Mesothelial cell of epicardium (in vitro differentiated cells): ENCODE measurements at places on chromosomes 1 and 21.
A peak's percentile ranks its signal among the peaks of the same experiment; 100 is the strongest.

DNA sequence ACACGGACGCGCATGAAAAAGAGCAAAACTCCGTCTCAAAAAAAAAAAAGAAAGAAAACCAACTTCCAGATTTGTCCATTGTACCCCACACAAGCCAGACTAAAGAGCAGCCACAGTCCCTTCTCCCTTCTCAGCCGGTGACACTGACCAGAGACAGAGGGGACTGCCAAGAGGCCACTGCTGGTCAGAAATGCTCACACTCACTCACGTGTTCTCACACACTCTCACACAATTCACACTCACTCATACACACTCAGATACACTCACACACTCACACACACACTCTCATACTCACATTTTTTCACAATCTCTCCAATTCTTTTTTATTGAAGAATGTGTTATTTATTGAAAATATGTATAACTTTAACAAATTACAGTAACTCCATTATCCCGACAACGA, 90.8 kb upstream of the RAB4A start:
- DNase-seq: no peak

GRCh38 chr1:182317611-182318161, 73.9 kb downstream of the GLUL start:
- no peak for DNase-seq

GRCh38 chr1:246151796-246152434, 355.2 kb downstream of the SMYD3 start:
- DNase-seq: no peak

- DNase-seq: no peak
Measured at GRCh38 chr1:151693057-151693651, 23.4 kb downstream of the CELF3 start.

GRCh38 chr1:43799656-43800635, 92.6 kb downstream of the ST3GAL3 start:
- DNase-seq: no peak

DNA sequence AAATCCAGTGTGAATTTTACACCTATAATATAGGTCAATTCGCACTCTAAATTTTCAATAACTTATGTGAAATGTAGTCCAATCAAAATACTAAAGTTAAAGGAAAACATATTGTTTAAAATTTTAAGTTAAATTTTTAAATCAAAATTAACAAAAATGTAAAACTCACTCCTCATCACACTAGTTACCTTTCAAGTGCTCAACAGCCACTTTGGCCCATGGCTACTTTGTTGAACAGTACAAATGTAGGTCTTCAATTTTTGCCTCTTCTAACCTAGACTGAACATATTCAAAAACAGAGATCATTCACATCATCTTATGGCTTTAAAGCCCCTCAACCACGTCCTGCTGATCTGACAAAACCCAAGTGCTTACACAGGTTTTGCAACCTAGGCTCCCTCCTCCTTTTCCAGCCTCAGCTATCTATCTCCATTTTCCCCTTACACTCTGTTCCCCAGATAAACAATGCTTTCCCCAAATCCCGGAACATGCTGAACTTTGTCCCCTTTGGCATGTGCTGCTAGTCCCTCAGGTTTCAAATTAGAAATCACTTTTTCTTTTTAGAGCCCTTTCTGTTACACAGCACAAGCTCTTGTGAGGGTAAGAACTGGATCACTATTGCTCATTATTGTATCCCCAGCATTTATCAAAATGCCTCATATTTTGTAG, 110.6 kb downstream of the AKT3 start:
- DNase-seq: no peak

DNA sequence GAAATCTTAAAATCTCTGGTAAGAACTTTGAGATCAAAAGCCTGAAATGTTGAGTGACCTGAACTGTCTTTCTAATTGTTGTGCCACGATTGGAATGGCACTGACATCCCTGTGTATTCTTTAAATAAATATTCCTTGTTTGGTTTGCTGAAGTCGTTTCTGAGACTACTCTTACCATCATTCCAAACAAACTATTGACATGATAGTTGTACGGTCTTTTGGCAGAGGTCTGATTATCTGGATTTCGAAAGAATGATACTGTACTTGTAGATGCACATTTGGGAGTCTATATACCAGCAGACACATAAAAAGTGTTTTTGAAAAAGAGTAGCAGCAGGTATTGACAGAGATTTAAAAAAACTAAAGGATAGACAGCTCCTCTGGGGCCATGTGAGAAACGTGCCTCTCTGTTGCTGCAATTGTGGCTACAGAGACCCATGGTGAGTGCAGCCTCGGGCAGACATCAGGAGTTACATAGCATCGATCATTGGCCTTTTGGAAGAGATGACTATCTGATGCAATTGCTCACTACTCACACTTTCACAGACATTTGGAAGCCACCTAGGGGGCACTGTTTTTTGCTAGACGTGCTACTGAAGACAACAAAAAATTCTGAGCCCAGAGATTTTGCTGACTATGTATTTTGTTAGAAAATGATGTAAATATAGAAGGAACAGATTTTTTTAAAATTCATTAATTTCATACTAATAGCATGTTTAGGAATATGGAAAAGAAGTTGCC, 464.5 kb downstream of the KCNT2 start:
- no peak for DNase-seq

- DNase-seq: no peak
Measured at GRCh38 chr1:179082999-179083335, 1.1 kb downstream of the TOR3A start.

GRCh38 chr21:22898051-22898665, 1899.9 kb downstream of the NCAM2 start:
- DNase-seq: no peak

DNA sequence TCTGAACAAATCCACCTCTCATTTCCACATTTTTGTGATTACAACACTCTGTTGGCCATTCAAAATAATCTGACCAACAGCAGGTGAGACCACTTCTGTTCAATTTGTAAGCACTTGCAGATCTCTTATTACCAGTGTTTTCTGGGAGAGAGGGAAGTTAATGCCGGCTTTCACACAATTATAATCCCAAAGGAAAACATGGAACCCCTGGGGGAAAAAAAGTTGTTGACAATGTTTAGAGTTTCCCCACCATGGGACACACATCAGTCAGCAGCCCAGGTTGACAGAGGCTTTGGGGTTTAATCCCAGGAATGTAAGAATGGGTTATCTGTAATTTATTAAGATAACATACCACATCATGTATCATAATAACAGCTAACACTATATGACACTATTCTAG, 68.4 kb upstream of the TNFSF4 start:
- no peak for DNase-seq

GRCh38 chr1:101122452-101123166, 97.0 kb upstream of the DPH5 start:
- no peak for DNase-seq

- no peak for DNase-seq
Measured at GRCh38 chr1:202151045-202151444, 6.5 kb upstream of the ARL8A start.

DNA sequence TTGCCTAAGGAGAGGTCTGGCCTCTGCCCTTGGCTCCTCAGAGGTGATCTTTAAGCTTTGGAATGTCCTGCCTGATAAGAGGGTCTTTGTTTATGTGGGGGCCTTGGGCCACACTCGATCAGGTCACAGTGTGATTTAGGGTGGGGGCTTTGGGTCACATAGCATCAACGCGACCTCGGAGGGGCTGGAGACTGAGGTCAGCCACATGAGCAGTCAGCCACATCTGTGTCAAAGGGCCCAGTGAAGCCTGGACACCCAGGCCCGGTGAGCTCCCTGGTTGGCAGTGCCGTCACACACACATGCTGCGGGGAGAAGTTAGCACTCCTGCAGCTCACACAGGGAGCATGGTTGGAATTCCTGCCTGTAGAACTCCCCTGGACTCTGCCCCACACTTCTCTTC, 345.0 kb downstream of the NPHP4 start:
- DNase-seq: no peak

DNA sequence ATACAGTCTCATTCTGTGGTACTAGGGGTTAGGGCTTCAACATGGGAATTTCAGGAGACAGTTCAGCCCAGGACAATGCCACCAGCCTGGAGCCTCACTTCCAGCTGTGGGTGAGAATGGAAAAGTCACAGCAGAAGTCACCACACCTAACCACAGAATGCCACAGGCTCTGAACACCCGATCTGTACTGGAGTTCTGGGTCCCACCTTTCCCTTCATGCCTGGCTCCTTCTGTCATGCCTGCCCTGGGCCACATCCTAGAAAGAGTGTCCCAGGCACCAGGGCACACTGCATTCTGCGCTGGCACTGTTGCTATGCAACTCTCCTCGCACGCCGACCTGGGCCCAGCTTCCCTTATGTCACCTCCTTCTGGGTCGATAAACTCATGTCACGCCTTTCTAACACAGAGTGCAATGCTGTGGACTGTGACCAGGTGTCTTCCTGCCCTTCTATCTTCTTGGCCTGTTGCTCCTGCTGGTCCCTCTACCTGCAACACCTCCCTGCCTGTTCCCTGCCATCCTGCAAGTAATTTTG, 21.2 kb downstream of the RCSD1 start:
- no peak for DNase-seq

GRCh38 chr1:32398401-32398800, 4.2 kb upstream of the BSDC1 start:
- no peak for DNase-seq

GRCh38 chr1:44294588-44295007, 60.5 kb downstream of the ERI3 start:
- DNase-seq: no peak

DNA sequence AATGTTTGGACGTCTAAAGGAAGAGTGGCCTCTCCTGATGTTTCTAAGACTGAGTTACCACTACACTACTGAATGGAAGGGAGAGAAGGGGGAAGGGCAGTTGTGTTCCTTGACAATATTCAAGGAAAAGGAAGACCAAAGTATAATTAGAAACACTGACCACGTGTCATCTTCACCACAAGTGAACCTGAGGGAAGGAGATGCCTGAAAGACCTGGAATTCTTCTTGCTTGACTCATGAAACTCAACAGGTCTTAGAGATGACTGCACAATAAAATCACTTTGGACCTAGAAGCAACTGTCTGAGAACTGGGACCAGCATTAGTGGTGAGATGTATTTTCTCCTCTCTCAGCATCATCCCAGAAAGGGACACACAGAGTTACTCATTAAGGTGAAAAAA, 56.7 kb downstream of the PTPN14 start:
- DNase-seq: no peak

DNA sequence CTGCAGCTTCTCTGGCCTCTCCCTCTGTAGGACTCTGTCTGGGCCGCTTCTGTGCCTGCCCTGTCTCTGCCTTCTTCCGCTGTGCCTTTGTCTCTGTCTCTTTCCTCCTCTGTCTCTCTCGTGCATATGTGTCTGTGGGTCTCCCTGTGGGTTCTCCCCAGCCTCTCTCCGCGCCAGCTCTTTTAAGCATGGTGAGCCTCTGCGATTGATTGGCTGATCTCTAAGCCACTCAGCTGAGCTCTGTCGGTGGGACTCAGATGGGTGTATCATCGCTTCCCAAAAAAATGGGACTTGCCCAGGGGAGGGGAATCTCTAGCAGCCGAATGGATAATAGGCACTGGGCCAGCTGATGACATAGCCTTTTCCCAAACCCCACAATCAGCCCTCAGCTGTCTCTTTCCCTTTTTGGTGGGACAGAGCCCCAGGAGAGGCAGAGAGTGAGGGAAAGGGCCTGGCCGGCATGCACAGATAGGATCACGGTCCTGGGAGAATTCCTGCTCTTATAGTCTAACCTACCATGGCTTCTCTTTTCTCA, at the start of gene ADAMTS4:
Gene ADAMTS4, minus strand, starts transcription at position 158 of the 535 bp plus-strand sequence. CDS start 427 bp downstream, outside the sequence.
- DNase-seq: no peak

- DNase-seq: no peak
Measured at GRCh38 chr1:224393294-224393693, 36.6 kb downstream of the CNIH4 start.

DNA sequence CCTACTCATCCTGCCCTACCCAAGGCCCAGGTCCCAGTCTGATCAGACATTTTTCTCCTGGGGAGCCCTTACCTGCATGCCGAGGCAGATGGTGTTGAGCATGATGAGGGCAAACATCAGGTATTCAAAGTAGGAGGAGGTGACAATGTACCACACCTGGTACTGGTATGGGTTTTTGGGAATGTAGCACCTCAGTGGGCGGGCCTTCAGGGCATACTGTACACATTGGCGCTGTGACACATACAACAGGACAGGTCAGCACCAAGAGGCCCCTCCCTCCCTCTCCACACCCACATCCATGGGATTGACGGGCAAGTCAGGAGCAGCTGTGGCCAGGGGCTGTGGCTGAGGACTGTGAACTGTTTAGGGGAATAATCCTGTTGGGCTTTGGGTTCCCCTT, 37.1 kb upstream of the KIF21B start:
- no peak for DNase-seq

DNA sequence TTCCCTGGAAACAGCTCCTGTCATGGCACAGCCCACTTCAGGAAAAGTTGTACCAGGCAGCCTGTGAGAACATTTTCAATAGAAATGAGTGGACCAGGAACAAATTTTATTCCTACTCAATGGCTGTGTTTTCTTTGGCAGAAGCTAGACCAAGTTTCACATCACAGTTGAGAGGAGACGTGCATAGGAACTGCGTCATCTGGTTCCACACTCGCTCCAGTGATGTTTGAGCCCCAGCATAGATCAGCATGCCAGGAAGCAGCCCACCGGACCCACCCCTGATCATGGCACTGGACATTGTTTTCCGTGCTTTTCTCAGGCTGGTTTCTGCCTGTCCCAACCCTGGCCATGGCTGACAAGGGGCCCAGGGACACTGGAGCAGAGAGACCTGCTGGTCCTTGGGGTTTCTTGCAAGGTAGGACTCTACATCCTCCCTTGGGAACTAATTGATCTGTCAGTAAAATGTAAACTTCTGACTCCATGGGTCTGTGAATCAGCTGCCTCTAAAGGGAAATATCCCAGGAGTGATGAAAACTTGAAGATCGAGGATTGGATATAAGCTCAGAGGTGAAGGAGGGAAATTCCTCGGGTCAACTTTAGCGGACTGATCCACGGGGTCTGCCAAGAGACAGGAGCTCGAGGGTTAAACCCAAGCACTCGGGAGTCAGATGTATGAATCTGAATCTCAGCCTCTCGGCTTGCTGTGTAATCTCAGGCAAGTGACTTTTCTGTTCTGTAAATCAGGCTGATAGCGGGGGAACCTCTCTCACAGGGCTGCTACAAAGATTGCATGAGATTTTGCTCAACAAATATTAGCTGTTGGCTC, 35.7 kb downstream of the NEK2 start:
- no peak for DNase-seq

DNA sequence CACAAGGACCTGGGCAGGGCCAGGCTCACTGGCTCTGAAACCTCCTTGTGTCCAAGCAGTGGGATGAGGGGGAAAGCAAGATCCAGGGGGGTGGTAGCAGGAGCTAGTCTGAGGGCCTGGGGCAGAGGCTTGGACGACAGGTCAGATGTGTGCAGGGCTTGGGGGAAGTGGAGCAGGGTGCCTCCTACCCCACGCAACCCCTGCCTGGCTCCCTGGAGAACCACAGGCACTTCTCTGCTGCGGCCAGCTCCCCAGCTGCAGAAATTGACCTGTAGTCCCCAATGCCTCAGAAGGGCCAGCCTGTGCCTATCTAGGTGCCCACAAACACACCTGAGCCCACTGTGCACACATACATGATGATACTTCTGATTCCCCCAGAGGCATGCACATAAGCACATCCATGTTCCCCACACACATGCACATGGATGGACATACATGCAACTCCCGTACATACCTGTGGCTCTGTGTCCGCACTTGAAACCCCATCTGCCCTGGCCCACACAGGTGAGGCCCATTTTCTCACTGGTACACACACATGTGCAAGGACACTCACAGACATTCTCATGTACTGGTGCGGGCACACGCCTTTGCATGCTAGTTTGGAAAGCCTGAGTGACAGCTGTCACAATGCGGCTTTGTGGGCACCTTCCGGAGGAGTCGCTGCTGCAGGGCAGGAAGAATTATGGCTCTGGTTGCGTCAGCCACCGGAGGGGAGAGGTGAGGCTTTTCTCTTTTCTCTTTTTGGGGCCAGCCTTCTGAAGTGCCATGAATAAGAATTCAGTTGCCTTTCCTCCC, 247.2 kb upstream of the CSF3R start:
- peak; percentile 24 for DNase-seq
